Left kidney (tissue), 8 donors: ENCODE measurements at places on chromosomes 13 and 19. TPM values are rescaled to one million over a fixed set of nuclear protein-coding genes. Genes with fewer than 3 reads are reported as not detected.

GRCh38 chr13:112144616-112145550, 77.9 kb downstream of the SOX1 start:
- DNase-seq: no peak

GRCh38 chr13:26976313-26976712, 195.3 kb downstream of the USP12 start:
- DNase-seq: no peak

GRCh38 chr13:43132911-43133310, 109.5 kb downstream of the DNAJC15 start:
- no peak for DNase-seq

- no peak for DNase-seq
Measured at GRCh38 chr19:14006766-14007562, 844 bp upstream of the RFX1 start.

GRCh38 chr13:61144301-61144700, 271.3 kb downstream of the PCDH20 start:
- no peak for DNase-seq

Gene GTF2F1
- 69.9 TPM for polyA plus RNA-seq

Gene OR7D2
- polyA plus RNA-seq: 0.10 TPM

Gene THSD8
- 5.4 TPM for polyA plus RNA-seq

Gene CACNG6
- 0.71 TPM for polyA plus RNA-seq
